ENCODE measurements at places on chromosomes 7 and 10.

DNA sequence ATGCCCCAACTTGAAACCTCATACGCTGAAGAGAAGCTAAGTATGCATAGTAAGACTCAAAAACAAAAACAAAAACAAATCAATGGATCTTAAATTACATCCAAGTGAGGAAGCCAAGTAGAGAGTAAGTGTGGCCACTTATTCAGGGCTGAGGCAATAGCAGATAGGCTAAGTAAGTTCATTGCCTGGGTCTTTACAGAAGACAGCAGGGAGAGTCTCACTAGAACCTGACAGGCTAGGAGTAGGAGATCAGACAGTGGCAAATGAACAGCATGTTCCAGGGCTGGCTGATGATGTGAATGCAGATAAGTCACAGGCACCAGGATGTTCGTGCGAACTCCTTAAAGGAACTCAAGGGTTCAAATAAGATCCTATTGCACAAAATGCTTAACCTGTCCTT, 568.6 kb downstream of the KCNMA1 start:
- DNase-seq: no peak

- peak; percentile 14 for DNase-seq
Measured at GRCh38 chr7:20596653-20597052, 18.8 kb upstream of the ABCB5 start.

GRCh38 chr10:44132361-44133289, 252.3 kb downstream of the CXCL12 start:
- DNase-seq: no peak

DNA sequence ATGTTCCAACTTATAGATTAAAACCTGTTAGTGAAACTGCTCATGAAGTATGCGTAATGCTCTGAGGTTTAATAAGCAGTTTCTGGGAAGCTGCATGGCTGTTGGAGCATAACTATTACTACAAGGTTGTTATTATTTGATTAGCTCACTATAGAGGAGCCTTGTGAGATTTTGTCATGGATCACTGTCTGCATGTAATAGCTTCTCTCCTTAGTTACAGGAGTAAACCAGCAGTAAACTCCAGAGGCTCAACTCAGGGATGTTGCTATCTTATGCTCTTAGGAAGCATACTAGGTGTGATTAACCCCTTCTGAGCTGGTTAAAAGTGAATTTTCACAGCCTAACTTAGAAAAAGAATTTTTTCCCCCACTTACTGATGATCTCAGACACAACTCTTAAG, 63.6 kb upstream of the IFRD1 start:
- no peak for DNase-seq

- DNase-seq: no peak
Measured at GRCh38 chr10:5855979-5856700, 33.6 kb downstream of the ANKRD16 start.

- no peak for DNase-seq
Measured at GRCh38 chr10:31945392-31945791, 16.8 kb upstream of the ARHGAP12 start.

DNA sequence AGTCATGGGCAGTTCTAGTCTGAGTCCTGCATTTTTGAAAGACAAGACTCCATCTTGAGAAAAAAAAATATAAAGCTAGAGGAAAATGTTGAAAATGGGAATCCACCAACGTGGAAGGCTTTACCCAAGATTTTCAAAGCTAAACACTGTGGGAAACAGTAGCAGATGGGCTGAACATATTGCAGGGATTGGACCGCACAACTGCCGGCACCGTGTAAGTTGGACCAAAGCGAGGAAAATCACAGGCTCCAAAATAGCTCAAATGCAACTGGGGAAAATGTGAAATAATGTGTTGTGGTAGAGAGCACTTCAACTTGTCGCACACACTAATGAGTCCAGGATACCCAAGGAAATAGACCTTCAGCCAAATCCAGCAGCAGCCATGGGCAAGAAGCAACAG, 26.4 kb upstream of the ADRB1 start:
- no peak for DNase-seq

GRCh38 chr10:89368129-89368528, 9.7 kb upstream of the IFIT1B start:
- no peak for DNase-seq

DNA sequence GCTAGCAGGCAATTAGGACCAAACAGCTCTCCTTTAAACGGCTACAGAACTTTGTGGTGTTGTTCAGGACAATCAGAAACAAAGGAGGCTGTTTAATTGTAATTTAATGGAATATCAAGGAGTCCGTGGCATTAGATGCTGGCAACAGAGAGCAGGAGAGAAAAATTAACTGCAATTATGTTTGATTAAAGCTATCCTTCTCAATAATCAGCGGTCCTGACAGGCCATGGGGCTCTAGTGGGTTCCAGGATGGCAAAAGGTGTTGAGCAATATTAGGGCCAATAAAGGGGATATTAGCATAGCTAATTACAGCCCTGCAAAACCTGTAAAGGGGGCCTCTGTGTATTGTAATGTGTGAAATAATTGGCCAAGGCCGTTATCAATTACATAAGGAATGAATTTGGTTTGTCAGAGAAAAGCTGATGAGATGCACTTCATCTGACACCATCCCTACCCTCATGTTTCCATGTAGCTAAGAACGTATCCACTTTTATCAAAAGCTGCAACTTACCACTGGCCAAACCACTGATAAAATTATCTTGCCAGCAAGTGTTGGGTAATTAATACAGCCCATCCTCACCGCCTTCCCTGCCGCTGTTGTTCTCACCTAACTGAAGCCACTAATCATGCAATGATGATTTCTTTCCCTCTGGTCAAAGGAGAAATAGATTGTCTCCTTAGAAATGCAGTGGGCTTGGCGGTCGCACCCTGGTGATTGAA, 81.6 kb downstream of the EBF3 start:
- no peak for DNase-seq

DNA sequence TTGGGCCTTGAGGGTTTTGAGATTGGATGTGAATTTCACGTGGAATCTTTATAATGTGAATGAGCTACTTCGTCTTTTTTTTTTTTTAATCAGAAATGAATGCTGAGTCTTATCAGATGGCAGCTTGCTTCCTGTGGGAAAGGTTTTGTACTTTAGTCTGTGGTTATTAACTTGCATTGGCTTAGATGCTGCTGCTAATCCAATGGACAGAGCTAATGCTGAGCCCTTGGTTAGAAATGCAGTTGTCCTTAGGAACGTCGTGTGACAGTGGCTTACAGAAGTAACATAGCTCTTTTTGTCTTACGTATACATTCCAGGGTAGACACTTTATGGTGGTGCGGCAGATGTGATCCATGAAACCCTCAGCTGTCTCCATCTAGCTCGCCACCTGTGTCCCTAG, 32.8 kb downstream of the ADCY1 start:
- no peak for DNase-seq

DNA sequence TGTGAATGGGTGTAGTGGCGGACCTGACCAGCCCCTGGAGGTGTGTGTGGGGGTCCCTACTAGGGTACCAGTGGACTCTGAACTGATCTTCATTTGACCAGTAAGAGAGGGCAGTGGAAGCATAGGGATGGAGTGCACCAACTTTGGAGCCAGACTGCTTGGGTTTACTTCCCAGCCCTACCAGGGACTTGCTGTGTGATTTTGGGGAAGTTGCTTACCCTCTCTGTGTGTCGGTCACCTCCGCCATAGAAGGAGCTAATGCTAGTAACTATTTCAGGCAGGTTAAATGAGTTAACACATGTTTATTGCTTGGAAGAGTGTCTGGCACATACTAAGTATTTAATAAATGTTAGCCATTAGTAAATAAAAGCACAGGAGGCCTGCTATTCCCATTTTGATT, 6.6 kb downstream of the ADCYAP1R1 start:
- no peak for DNase-seq

- DNase-seq: no peak
Measured at GRCh38 chr7:42471573-42472174, 234.7 kb upstream of the GLI3 start.

GRCh38 chr7:38703093-38703492, 71.9 kb upstream of the AMPH start:
- no peak for DNase-seq

DNA sequence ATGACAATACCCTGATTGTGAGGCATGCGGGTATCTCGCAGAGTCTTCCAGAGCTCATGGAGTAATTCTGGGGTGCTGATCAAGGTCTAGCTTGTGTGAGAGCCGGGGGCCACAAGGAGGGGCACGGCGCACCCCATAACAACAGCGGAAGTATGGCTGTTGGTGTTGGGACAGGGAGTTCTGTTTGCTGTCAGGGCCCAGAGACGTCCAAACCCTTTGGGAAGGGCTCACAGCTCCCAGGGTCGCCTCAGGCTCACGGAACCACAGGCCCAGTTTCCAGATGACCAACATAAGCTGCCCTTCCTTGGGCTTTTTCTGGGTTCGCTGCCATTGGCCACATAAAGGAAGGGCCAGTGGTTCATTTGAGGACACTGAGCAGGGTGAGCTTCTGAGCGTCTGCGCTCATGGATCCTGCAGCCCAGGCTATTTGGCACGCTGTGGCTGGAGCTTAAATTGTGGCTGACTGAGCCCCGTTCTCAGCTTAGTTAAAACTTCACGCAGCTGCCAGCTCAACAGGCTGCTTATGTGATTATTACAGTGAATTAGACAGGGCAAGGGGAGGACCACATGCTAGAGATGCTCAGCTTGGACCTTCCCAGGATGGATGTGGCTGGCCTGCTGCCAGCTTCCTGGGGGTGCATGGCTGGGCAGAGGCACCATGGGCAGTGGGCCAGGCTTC, 92.3 kb downstream of the DNAJB6 start:
- peak; percentile 12 for DNase-seq

DNA sequence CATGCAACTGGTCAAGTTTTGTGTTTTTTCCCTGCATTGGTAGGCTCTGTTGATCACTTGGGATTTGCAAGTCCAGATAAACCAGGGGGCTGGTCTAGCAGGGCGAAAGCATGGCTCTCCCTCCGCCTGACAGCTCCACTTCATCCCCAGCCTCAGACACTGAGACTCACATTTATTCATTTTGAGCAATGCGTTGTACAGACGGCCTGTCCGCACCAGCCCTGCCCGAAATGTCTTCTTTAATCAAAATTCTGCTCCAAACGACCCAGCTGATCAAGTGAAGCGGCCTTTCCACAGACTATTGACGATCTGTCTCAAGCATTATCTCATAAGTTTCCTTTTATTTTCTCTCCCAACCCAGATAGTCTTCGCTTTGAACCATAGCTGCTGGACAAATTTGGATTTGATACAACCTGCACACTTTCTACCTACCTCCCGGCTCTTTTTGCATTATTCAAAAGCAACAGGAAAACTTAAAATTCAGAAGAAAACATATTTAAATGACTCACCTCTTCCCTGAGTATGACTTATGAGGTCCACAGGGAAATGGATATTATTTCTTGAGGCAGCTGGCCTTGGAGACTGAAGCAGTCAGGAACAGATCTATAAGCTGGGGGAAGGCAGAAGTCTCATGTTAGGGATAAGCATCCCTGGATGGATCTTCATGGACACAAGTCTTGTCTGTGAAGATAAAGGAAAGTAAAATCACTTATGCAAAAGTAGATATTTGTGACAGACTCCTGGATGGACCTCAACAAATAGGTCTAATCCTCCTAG, 498.9 kb upstream of the MGMT start:
- no peak for DNase-seq

DNA sequence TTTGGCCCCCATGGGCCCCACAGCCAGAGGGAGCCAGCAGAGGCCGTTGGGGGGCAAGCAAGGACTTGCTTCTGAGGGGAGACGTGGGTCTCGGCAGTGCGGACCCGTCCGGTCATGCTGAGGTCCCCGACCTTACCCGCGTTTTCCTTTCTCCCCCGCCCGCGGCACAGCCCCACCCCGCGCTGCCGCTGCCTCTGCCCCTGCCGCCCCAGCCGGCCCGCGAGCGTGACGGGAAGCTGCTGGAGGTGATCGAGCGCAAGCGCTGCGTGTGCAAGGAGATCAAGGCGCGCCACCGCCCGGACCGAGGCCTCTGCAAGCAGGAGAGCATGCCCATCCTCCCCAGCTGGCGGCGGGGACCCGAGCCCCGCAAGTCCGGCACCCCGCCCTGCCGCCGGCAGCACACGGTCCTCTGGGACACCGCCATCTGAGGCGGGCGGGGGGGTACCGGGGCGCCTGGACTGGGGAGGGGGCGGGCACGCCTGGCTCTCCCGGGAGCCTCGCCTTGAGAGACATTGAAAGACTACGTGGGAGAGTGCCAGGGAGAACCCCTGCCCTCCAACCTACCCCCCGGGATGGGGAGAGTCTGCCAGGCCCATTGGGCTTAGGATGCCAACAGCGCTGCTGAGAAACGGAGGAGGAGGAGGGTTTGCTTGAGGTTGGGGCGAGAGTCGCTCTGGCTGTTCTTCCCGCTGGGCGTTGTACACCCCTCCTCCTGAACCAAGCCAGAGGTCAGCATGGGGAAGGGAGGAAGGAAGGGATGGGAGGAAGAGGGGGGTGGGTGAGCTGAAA, 9.9 kb downstream of the NYAP1 start:
- no peak for DNase-seq

DNA sequence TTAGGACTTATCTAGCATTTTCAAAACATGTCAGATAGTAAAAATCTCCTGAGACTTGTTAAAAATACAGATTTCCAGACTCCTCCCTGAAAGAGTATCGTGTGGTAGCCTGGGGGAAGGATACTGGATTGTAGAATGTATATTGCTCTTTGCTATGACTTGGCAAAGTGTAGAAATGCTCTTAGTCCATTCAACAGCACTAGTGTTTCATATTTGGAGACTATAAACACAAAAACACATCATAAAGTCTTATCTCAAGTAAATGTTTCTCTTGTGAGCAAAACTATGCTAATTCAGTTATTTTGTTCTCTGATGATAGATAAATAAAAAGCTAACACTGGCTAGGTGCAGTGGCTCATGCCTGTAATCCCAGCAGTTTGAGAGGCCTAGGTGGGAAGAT, 137.5 kb upstream of the PRPS1L1 start:
- DNase-seq: no peak

DNA sequence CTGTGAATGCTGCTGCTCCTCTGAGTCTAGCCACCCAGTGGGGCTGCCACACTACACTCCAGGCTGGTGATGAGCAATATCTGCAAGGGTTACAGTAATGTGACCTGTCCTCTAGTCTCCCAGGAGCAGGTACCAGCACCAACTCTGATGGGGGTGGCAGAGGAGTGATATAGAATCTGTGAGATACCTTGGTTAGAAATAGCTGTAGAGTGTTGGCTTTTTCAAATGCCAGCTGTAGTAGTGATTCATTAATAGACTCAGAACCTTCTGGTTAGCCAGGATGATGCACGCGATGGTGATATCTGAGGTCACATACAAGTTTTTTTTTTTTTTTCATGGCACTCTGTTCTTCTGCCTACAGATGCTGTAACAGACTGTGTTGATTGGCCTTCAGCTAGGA, 757.1 kb downstream of the INHBA start:
- no peak for DNase-seq

Data from NCI-H446 treated with DMSO at 0.1 percent for 48 hours (cell line).